Right forelimb (tissue), 1 donor: ENCODE measurements at places on chromosomes 5 and 9.
A peak's percentile ranks its signal among the peaks of the same experiment; 100 is the strongest.

DNA sequence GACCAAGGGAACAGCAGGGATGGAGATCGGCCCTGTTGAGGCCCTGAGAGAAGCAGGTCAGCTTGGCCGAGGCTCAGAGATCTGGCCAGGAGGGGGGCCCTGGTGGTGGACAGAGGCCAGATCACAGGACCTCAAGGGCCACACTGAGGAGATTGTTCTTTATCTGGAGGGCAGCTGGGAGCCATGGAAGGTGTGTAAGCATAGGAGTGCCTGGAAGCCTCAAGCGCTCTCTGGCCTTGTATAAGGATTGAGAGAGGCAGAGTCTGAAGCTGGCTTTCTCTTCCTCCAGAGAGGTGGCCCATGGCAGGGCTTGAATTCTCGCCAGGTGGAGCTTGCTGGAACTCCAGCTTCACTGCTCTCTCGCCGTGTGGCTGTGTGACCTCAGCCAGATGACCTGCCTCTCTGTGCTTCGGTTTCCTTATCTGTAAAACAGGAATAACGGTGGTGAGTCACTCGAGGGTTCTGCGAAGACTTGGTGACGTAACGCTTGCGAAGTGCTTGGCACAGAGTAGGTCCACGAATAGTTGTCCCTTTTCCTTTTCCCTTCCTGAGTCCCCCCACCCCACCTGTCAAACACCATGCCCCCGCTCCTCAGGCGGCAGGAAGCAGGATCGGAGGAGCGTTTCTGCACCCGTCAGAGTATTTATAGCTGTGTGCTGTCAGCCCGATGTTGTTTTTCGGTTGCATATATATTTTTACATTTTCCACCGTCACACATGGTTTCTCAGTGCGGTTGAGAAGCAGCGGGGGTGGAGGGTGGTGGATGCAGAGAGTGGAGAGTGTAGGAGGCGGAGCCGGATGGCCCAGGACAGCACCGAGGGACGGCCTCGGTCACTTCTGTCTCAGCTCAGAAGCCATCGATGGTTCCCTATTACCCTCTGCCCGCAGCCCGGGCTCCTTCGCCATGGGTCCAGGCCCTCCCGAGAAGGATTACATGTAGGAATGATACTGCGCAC is 17.0 kb upstream of the CRB2 start:
- peak; percentile 58 for DNase-seq

GRCh38 chr5:66538531-66538930 is 57.7 kb upstream of the MAST4 start:
- DNase-seq = no peak

GRCh38 chr5:174300941-174301761 is 255.6 kb downstream of the NSG2 start:
- DNase-seq = no peak

- no peak for DNase-seq
Observed at GRCh38 chr5:11311731-11312130, 550.7 kb upstream of the DAP start.

- no peak for DNase-seq
Observed at GRCh38 chr5:6729386-6730310, 16.4 kb downstream of the TENT4A start.

DNA sequence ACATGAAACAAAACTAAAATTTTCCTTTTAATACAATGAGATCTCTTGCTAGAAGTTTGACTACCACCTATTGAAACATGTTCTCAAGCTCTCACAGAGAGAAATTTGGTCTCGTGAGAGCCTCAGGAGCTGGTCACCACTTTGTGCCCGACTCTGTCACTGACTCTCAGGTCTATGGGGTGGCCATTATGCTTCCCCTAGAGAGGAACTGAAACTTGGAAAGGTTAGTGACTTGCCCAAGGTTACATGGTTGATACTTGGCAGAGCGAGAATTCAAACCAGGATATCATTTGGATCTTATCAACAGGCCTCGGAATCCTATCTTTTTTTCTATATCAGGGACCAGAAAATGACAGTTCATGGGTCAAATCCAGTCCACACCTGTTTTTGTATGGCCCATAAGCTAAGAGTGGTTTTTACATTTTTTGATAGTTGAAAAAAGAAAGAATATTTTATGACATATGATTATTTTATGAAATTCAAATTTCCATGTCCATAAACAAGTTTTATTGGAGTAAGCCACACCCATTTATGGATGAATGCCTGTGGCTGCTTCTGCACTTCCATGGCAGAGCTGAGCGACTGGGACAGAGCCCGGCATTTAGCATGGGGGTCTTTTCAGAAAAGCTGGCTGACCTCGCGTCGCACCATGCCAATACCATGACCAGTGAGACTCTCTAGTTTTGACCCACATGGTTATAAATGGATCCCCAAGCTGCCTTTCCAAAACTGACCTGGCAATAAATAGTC is 44.8 kb upstream of the EQTN start:
- DNase-seq = no peak

DNA sequence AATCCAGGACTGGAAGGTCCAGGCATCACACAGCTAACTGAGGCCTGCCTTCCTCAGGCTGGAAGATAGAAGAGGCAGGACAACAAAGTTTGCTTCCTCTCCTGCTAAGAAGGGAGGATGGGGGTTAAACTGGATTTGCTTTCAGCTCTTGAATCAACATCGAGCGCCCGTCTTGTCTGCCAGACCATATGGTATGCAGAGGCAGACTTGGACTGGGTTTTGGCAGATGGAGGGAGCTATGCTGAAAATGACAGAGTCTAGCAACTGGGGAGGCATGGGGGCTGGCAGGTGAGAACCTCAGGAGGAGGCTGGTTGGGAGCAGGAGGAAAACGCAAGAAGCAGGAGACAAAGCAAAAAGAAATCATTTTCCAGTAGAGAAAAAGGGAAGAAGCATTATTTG is 289.5 kb upstream of the IL12B start:
- DNase-seq = no peak

GRCh38 chr5:150851039-150851438 is 4.7 kb downstream of the IRGM start:
- DNase-seq = no peak

GRCh38 chr9:135990468-135991429 is 29.6 kb upstream of the UBAC1 start:
- peak; percentile 81 for DNase-seq
